LHCN-M2 (cell line): ENCODE measurements at places on chromosomes 13 and 19.

- DNase-seq = no peak
Observed at GRCh38 chr19:11227195-11227886, 12.1 kb upstream of the ANGPTL8 start.

- peak; percentile 94 for DNase-seq
Observed at GRCh38 chr19:11766597-11767591, at the start of gene ZNF441. Gene ZNF441 (plus strand): TSS chr19:11767000. CDS start chr19:11767194, 194 bp downstream.

GRCh38 chr19:42191855-42192254 lies 25.6 kb downstream of the DEDD2 start:
- DNase-seq = peak; percentile 46

DNA sequence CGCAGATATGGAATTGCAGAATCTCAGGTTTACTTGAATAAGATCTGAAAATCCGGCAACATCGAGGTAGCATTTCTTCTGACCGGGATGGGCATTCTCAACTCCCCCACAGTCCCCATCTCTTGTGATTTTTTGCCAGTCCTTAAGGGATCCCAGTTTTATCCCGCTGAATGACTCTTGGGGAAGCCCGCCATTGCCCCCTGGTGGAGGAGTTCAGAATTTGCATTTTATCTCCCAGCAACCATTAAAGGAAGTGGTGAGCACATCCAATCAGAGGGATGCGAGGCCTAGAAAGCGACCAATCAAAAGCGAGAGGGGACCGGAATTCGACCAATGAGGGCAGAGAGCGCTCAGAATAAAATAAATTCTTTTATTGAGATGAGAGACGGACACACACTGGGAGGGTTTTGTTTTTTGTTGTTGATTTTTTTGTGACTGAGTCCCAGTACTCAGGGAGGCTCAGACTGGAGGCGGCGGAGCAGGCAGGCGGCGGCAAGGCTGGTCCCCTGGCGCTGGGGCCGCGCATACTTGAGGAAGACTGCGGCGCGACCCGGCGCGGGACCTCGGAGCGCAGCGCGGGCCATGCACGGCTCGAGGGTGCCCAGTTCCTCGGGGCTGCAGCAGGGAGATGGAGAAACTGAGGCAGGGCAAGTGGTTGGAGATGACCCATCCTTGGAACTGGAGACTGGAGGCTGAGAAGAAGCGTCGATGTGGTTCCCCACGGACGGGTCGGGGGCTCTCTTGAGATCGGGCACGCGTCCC lies 3.9 kb upstream of the TTC9B start:
- DNase-seq = peak; percentile 87

DNA sequence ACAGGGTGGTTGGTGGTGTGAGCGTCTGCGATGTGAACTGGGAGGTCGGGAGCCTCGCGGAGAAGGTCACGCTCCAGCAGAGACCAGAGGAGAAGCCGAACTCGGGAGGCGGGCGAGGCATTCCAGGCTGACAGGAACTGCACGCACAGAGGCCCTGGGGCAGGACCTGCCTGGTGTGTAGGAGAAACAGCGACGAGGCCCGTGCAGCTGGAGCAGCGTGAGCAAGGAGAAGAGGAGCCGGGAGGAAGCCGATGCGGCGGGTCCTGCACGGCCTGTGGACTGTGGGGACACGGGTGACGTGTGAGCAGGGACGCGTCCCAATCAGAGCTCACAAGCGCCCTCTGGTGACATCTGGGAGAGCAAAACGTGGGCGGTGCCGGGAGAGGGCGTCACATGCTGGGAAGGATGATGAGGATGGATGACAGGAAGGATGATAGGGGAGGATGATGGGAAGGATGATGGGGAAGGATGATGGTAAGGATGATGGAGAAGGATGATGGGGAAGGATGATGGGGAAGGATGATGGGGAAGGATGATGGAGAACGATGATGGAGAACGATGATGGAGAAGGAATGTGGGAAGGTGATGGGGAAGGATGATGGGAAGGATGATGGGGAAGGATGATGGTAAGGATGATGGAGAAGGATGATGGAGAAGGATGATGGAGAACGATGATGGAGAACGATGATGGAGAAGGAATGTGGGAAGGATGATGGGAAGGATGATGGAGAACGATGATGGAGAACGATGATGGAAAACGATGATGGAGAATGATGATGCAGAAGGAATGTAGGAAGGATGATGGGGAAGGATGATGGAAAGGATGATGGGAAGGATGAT lies 16.1 kb upstream of the MADCAM1 start:
- peak; percentile 29 for DNase-seq

DNA sequence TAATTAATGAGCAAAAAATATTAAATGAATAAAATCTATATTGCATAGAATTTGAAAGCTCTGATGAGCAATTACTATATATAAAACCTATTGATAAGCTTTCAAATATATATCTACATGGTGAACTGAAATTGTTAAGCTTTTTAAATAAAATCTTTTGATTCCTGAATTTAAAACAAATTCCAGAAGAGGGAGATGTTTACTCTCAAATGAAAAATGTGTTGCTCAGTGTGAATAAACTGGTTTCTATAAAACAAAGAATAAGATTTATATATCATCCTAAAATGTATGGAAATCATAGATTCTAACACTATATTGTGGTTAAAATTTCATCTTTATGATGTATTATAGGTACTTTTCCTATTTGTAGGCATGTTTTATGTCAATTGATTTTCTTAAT lies 171.5 kb upstream of the SLITRK6 start:
- no peak for DNase-seq

- peak; percentile 88 for DNase-seq
Observed at GRCh38 chr13:49023431-49023830, 47.7 kb downstream of the FNDC3A start.

DNA sequence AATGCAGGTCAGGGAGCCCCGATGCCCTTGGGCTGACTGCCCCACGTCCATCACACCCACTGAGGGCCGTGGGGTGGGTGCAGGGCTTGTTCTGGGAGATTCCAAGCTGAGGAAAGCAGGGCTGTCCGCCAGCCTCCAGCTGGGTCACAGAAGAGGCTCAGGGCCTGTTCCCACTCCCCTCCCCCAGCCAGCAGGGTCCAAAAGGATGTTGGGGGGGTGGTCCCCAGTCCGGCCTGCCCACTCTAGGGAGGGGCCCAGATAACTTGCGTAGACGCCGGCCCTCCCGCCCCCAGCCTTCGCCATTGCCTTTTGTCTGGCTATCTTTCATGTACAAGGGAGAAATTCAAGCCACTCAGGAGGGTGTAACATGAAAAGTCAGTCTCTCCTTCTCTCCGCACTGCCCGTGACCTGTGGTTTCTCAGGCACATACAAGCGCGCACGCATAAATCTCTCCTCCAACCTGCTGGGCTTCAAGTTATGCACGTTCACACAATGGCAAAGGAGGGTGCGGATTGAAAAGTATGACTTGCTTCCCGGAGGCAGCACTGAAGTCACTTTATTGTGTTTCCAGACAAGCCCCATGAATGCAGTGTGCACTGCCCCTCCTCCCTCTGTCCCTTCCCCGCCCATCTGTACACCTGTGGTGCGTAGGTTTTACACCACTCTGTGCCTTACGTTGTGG lies 20.2 kb downstream of the CARM1 start:
- DNase-seq = no peak

GRCh38 chr19:28715157-28715556 lies 497.8 kb downstream of the UQCRFS1 start:
- DNase-seq = no peak
